Tibial artery (tissue), 4 donors: ENCODE measurements at places on chromosomes 7 and 10.

DNA sequence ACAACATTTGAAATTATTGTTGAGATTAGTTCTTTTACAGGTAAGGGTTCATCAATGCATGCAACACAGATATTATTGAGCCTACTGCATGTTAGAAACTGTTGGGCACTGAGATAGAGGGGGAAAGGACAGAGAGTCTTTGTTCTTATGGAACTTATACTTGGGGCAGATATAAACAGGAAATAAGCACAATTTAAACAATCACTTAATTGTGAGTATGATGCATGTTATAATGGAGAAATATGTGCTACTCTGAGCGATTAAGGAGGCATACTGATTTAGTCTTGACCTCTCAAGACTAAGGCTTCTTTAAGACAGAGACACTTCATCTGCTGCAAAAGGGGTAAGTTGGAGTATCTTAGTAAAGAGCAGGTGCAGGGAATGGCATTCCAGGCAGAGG is 593.3 kb downstream of the CCSER2 start:
- DNase-seq = no peak

DNA sequence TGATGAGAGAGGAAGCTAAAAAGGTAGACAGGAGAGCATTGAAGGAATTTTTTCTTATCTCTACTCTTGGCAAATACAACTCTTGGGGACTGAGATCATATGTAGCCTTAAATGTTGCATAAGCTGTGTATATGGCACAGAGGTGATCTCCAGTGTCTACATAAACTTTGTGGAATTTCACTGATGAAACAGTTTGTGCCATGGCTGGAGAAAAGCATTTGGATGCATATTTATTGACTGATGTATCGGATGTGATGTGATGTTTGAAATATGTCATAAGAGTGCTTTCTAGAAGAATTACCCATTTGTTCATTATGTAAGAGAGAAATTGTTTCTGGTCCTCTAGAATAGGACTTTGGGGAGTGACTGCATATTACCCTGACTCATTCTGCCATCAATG is 244.9 kb upstream of the LRRTM3 start:
- DNase-seq = no peak

DNA sequence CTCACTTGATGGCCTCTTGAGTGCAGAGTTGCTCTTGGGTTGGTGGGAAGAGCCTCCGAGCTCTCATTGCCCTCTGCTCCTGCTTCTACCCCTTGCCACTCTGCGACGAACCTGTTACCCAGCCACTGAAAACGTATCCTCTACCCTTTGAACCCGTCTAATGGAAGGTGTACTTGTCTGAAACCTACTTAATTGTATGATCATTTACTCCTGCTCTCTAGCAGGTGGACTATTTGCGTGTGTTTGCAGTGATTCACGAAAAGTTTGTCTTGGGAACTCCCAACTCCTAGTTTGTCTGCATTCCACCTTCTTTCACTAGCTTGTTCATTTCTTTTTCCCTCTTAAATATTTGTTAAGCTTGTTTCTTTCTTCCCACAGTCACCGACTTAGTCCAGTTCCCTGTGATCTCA is 503 bp downstream of the CROT start:
- DNase-seq = no peak

- no peak for DNase-seq
These were observed 251.4 kb downstream of the MAD1L1 start for GRCh38 chr7:1981201-1981877.

- peak; percentile 42 for DNase-seq
These were observed 35.7 kb upstream of the EBLN1 start for GRCh38 chr10:22253580-22253882.

- DNase-seq = no peak
These were observed 285.8 kb upstream of the CACNA2D1 start for GRCh38 chr7:82729172-82730030.

DNA sequence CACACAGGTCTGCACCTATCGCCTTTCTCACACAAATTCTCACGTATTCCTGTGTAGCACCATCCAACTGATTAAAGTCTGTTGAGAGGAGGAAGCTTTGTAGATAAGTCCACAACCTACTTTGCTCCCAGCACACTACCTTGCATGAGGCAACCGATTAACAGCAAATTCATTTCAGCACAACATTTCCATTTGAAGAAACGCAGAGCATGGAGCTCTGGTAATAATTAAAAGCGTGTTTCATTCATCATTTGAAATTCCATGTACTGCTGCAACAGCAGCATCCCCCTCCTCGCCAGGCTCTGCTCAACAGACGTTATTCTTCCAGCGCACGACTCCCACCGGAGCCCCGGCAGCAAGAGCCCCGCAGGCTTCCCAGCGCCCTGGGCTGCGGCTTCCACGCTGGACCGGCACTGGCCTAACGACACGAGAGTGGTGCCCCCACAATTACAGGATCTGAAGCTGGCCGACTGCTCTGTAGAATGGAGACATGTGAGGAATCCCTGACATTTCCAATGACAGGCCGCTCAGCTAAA is 118.8 kb downstream of the DIP2C start:
- DNase-seq = no peak

- DNase-seq = no peak
These were observed 32.8 kb upstream of the MYO3A start for GRCh38 chr10:25901199-25901598.

DNA sequence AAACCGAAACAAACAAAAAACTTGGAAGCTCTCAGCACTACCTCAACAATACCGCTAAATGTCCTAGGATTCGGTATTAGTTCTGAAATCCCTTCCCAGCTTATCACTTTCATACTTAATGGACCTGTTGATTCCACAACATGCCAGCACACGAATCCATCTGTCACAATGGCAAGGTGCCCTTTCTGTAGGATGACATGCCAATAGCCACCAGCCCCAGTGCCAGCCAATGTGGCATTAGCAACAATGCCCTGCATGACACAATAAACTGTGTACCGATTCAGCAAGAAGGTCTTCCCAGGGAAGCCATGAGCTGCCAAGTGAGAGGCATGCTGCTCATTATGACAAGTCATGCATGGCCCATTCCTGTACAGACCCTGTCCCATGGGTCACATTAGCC is 35.6 kb upstream of the CHCHD3 start:
- no peak for DNase-seq

- no peak for DNase-seq
These were observed 21.4 kb downstream of the GARIN1A start for GRCh38 chr7:128693373-128694015.

- DNase-seq = no peak
These were observed 251.7 kb upstream of the CSTF2T start for GRCh38 chr10:51950996-51951555.

DNA sequence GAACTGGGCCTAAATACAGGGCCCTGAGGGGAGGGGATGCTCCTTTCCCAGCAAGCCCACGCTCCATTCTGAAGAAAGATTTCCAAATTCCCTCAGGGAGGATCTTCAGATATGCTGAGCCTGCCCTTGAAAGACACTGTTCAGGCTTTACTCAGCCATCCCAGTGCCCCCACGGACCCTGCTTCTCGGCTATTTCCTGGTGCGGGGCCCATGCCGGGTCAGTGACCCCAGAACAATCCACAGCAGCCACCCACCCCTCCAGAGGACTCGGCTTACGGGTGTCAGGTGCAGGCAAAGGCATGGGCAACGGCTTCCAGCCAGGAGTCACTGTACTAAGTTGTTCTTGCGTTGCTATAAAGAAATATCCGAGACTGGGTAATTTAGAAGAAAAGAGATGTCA is 137.1 kb downstream of the OAT start:
- no peak for DNase-seq

- DNase-seq = no peak
These were observed 284.8 kb upstream of the FZD8 start for GRCh38 chr10:35926846-35927245.

- no peak for DNase-seq
These were observed 97.4 kb upstream of the PIK3CG start for GRCh38 chr7:106767498-106768323.

- DNase-seq = no peak
These were observed 18.4 kb downstream of the BNIP3 start for GRCh38 chr10:131963350-131963749.

- no peak for DNase-seq
These were observed 51.3 kb downstream of the USP6NL start for GRCh38 chr10:11560076-11560709.

DNA sequence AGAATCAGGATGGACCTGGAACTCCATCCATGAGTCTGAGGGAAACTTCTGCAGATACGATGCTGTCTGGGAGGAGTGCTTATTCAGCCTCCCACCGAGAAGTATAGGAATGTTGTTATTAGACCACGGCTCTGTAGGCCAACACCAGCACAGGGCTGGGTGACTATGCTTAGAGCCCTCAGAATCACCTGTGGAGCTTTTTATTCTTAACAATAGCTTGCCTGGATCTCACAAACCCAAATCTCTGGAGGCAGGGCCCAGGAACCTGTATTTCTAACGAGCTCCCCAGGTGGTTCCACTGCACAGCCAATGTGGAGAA is 55.6 kb upstream of the ARID5B start:
- no peak for DNase-seq

DNA sequence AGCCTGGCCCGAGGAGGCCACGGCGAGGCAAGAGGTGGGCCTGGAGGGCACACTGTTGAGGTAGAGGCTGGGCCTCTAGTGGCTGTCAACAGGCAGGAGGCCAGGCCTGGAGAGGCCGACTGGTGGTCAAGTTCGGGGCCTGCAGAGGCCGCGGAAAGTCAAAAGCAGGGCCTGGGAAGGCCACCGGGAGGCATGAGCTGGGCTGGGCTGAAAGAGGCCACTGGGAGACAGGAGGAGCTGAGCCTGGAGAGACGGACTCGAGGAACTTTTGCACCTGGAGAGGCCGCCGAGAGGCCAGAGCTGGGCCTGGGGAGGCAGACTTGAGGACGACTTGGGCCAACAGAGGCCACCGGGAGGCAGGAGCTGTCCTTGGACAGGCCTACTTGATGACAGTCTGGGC is 321.2 kb downstream of the ZNF479 start:
- DNase-seq = no peak

DNA sequence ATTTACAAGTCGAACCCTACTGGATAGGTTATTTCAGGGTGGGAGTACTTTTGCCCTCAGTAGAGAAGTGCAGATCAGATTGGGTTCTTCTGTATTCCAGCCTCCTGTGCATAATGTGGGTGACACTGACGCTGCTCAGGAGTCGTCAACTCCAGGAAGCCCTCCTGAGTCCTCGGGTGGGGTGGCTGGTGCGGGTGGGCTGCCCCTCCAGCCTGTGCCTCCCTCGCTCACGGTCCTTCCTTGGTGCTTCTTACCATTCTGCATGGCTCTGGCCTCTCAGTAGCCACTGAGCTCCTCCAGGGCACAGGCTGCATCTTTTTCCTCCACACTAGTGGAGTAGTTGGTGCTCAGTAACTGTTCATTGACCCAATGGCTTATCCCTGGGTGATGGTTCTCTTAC is 4.3 kb downstream of the CDH23 start:
- DNase-seq = no peak

GRCh38 chr7:150897502-150898474 is 45.5 kb downstream of the AOC1 start:
- DNase-seq = no peak

DNA sequence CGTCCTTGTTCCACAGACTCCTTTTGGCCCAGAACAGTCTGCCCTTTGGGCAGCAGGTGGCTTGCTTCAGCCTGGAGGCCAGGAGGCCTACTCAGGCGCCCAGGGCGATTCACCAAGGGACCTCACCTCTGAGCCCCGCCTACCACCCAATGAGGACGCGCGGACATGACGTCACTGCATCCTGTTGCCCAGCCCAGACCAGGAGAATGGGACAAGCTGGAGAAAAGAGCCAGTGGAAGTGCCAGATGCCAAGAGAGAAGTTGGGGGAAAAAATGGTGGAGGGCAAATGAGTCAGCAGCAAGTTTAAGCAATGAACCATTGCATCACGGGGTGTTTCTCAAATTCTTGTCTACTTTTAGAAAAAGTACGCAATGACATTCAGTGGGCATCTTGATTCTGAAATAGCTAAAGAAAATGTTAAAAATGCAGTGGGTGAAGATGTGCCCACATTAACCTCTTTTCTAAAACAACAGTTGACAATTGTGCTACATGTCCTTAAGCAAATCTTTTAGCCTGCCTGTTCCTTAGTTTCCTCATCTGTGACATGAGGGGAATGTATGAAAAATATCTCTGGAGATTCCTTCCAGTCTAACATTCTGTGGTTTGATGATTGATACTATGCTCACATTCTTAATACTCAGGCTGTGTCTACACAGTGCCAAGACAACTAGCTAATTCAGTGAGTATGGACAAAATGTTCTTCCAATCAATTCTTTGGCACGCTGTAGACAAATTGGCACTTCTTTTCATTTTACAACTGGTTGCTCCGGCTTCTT is 23.9 kb upstream of the LEP start:
- no peak for DNase-seq

- DNase-seq = no peak
These were observed 296.5 kb upstream of the ZNF32 start for GRCh38 chr10:43945094-43945730.

- DNase-seq = no peak
These were observed 227.3 kb downstream of the GFRA1 start for GRCh38 chr10:116045366-116046356.

GRCh38 chr7:130293521-130293920 is 560 bp downstream of the CPA4 start:
- no peak for DNase-seq

DNA sequence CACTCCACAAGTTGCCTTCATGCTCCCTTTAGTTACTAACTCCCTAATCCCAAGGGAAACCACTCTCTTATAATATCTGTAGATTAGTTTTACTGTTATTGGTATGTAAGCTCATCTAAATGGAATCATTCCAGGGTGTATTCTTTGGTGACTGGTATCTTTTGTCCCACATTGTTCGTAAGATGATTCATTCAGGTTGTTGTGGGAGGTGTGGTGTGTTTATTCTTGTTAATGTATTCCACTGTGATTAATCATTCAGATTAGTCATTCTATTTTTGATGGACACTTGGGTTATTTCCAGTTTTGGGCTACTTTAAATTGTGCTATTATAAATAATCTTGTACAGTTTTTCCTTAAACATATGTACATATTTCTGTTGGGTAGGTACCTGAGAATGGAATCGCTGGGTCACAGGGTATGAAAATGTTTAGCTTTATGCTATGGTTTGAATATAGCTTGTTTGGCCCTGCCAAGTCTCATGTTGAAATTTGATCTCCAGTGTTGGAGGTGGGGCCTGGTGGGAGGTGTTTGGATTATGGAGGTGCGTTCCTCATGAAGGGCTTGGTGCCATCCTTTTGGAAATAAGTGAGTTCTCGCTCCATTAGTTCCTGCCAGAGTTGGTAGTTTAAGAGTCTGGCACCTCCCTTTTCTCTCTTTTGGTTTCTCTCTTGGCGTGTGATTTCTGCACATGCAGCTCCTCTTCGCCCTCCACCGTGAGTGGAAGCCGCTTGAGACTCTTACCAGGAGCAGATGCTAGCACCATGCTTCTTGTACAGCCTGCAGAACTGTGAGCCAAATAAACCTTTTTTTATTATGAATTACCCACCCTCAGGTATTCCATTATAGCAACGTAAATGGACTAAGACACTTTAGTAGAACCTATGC is 13.8 kb downstream of the BTRC start:
- DNase-seq = no peak

- no peak for DNase-seq
These were observed 48.9 kb downstream of the TMEM178B start for GRCh38 chr7:141122736-141123135.

DNA sequence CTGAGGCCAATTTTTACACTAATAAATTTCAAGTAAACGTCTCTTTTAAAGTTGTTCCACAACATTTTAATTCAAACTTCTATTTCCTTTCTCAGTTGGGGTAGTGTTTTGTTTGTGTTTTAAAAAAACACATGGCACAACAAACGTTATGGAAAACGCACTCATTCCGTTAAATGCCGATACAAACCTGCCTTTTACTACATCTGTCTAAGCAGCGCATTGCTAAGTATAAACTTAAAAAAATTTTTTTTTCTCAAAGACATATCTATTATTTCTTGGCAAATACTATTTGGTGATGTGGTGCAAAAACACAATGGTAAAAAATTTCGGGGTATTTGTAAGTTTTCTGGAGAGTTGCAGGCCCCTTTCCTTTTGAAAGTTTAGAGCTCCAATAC is 1.4 kb downstream of the SKIDA1 start:
- DNase-seq = no peak
